ENCODE measurements at places on chromosomes 2 and 18.
A peak's percentile ranks its signal among the peaks of the same experiment; 100 is the strongest.

DNA sequence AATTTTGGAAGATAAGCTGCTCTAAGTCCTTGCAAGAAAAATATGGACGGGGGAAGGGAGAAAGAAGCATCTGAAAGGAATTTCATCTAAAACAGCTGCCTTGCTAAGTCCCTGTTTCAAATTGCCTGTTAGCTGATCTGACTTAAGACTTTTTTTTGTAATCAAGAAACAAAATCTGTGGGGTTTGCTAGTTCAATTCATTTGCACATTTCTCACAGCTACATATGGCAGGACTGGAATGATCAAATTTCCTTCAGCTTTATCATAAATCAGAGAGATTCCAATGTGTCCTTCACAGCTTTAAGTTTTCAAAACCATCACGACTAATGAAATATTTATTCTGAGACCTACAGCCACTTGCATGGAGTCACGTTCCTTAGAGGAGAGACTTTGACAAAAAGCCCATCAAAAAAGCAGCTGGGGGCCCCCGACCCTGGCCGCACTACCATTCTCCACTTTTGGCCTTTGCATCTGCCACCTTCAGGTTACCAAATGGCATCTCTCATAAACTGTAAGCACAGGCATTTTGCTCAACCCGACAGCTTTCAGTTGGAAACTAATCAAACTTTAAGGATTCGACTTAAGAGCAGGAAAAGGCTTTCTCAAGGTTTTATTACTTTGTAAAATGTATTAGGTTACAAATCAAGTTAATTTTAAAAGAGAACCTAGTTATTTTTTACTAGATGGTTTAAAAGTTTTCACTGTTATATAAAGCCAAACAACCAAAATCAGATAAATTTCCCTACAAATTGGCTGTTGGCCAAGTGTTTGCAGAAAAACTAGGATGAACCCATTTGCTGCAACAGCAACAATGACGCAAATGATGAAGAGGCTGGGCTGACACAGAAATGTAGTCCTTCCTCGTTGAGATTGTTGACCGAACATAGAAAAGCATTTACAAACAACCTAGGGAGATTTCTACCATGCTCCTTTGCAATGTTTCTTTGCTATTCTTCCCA, 100.4 kb upstream of the RND3 start:
- no peak for DNase-seq

- no peak for DNase-seq
Observed at GRCh38 chr2:10132596-10132995, 10.1 kb downstream of the RRM2 start.

DNA sequence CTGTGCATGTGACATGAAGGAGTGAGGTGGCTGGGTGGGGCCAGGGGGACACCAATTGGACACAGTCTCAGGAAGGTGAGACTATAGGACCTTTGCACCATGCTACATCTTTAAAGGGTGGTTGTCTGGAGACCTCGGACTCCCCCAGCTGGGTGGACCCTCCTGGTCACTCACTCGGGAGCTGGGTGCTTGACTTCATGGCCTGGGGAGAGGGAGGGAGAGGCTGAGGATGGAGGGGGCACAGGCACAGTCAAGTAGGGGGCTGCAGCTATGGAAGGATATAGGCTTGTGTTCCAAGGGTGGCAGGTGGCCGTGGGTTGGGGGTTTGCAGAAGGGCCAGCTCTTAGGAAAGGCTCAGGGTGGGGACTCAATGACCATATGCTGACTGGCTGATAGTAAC, 7.1 kb upstream of the CELF4 start:
- no peak for DNase-seq

DNA sequence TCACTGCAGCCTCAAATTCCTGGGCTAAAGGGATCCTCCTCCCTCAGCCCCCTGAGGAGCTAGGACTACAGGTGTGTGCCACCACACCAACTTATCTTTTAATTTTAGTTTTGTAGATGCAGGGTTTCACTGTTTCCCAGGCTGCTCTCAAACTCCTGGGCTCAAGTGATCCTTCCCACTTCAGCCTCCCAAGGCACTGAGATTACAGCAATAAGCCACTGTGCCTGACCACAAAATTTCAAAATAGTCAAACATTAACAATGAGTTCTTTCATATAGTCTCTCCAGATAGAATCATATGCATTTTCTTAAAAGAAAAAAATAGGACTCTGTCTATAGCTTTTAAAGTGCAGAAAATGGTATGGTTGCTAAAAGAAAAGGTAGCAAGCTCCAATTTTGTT, 24.9 kb upstream of the PID1 start:
- no peak for DNase-seq

DNA sequence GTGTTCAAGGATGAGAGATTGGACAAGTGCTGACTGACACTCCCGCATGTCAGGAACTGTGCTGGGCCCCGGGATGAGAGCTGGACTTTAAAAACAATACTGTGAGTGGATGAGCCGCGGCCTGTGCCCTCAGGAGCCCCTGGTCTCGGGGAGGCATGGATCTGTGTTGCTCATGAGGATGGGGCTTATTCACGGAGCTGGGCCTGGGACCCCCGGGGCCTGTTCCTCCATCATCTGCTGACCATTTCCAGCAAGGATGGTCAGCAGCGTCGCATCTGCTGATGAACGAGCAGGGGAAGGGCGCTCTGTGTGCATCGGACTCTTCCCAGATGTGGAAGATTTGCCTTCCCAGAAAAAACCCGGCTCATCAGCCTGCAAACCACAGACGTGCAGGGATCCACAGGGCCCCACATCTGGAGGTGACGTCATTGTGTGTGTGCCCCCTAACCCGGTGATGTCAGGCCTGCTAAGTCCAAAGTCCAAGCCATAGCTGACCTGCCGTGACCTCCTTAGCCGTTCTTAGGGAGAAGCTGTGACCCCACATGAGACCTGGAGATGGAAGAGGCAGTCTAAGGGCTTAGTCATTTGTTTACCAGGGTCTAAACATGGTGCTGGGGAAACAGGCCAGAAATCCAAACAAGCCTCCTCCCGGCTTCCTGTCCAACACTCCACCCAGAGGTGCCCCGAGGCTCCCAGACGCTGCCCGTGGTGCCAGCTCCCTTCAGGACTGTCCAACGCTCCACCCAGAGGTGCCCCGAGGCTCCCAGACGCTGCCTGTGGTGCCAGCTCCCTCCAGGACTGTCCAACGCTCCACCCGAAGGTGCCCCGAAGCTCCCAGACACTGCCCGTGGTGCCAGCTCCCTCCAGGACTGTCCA, 143.9 kb downstream of the PXDN start:
- no peak for DNase-seq

DNA sequence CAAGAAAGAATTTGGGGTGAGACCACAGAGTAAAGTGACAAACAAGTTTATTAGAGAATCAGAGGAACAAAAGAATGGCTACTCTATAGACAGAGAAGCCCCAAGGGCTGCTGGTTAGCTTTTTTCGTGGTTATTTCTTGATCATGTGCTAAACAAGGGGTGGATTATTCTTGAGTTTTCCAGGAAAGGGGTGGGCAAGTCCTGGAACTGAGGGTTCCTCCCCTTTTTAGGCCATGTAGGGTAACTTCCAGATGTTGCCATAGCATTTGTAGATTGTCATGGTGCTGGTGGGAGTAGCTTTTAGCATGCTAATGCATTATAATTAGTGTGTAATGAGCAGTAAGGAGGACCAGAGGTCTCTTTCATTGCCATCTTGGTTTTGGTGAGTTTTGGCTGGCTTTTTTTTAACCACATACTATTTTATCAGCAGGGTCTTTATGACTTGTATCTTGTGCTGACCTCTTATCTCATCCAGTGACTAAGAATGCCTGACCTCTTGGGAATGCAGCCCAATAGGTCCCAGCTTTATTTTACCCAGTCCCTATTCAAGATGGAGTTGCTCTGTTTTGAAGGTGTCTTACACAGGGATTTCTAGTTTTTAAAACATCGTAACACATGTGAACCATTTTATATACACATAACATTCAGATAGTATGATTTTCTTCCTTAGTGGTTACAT, 77.8 kb downstream of the MYO1B start:
- DNase-seq = no peak

DNA sequence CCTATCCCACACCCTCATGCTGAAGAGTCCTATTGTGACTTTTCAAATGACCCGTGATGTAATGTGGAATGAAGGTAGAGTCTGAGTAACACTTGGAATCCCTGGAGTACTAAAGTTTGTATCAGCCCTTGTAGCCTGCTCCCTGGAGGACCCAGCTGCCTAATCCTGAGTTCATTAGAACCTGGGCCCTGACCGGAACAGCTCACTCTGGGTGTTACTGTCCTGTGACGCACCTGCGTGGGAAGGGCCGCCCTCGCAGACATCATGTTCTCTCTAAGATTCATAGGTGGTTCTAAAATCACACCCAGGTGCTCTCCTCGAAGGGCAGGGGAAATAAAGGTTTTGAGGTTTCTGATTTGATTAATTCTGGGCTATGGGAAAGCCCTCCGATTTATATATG, 62.3 kb downstream of the NCK2 start:
- peak; percentile 62 for DNase-seq

- no peak for DNase-seq
Observed at GRCh38 chr2:134479696-134480330, 225.9 kb downstream of the MGAT5 start.

DNA sequence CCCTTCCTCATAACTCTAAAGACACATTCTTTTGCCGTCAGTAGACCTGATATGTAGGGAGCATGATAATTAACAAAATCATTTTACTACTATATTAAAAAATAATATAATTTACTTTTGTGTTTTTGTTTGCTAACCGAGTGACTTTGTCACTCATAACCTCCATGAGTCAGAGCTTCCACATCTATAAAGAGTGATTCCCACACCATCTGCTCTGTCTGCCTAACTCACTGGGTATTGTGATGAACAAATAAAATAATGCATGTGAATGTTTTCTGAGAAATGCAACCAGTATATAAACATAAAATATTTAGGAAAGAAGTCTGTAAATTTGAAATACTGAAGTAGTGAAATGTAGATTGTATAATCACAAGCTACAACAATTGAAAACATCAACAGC, 123.4 kb upstream of the DSEL start:
- DNase-seq = no peak

DNA sequence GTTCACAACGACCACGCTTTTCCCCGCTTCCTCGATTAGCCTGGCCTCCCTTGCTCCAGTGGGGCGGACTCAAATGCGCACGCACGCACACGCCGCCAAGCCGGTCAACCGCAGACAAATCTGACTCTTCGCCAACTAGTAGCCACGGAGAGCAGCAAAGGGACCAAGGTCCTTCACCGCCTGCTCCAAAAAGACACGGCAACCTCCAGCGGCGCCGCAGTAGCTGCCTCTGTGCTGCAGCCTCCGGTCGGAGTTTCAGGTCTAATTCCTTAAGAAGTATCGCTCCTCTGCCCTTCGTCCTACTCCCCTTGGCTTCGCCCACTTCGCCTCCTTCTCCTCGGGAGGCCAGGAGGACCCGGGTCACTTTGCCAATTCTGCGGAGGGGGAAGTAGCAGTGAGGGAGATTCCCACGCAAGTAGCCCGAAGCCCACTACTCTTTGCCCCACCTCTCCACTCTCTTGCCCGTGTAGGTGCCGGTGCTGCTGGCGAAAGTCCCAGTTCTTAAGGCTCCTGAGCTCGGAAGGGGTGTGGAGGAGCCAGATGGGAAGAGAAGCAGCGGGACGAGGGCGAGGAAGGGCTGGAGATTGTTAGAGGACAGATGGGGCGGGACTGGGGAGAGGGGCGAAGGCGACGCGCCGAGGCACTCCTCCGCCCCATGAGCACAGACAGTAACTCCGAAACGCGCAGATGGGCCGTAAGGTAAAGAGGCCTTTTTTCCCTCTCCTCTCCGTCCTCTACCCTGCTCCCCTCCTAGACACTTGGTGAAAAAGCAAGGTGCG, 615 bp downstream of the AKAIN1 start:
- DNase-seq = no peak

DNA sequence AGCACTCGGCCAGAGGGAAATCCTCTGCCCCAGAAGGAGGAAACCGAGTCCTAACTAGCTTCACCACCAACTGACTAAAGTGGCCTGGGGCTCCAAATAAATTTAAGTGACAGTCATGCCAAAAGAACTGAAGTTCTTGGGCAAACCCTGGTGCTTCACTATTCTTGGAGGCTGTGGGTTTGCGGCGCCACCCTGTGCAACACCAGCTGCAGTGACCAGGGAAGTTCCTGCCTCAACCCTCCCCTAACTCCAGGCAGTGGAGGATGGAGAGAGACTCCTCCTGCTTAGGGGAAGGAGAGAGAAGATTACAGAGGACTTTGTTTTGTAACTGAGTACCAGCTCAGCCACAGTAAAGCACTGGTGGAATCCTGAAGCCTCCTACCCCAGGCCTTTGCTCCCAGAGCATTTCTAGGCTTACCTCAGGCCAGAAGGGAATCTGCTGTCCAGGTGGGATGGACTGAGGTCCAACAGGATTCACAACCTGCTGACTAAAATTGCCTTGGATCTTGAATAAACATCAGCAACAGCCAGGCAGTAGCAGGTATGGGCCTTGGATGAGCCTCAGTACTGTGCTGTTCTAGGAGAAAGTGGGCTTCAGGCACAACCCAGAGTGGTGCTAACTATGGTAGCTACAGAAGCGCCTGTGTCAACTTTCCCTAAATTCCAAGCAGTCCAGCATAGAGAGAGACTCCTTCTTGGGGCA, 29.4 kb upstream of the BMP10 start:
- no peak for DNase-seq

All from stimulated activated CD4-positive, alpha-beta T cell treated with anti-CD3 and anti-CD28 coated beads, Interleukin-4, amount 100 ng/mL, for 24 hours (primary cell).